ENCODE measurements at places on chromosomes 6 and 20. TPM values are rescaled to one million over a fixed set of nuclear protein-coding genes. Genes with fewer than 3 reads are reported as not detected.

Gene SLC52A3
- 1.5 TPM for total RNA-seq

Gene MYMX
- total RNA-seq = 2.3 TPM

Gene SAMHD1
- 27.1 TPM for total RNA-seq

Gene SERINC1
- total RNA-seq = 183 TPM

Gene PKIB
- total RNA-seq = 0.39 TPM

Gene OXT
- not detected for total RNA-seq

Gene ADGRF5
- 92.1 TPM for total RNA-seq

Gene RBPJL
- not detected for total RNA-seq

Gene CALHM4
- not detected for total RNA-seq

GRCh38 chr6:133590814-133591213 lies 298.1 kb upstream of the TCF21 start:
- no peak for DNase-seq

DNA sequence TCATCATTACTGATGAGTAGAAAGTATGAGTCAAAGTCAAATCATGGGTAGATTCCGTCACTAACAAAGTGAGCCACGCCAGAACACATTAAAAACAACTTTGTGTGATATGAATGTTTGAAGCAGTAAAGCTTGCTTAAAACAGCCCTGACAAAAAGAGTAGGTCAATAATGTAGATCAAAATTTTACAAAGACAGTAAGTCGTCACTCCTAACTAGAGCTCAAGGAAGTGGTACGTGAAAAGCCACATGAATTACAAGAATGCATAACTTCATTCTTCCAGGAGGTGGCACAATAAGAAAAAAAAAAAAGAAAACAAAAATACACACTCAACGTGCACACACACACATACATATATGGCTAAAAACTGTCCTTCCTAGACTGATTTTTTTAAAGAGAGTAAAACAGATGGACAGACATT lies 69.9 kb downstream of the HACE1 start:
- DNase-seq = no peak

GRCh38 chr6:163866192-163866591 lies 451.7 kb downstream of the QKI start:
- no peak for DNase-seq

DNA sequence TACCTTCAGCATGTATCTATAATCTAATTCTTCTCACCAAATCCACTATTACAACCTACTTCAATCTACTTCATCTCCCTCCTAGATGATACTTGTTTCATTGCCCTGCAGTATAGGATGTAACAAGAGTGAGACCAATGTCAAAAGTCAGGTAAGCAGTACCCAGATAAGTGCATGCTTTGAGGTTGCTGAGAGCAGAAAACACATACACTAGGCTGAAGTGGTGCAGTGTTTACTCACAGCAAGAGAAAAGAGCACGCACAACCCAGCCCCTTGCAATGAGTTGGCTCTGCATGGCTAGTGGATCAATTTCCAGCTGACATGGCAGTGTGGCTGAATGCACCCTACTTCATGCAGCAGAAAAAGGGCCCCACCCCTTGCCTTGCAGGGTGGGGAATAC lies 199.9 kb downstream of the EPHA7 start:
- no peak for DNase-seq

GRCh38 chr6:168676552-168677322 lies 235.8 kb downstream of the SMOC2 start:
- no peak for DNase-seq

- DNase-seq = no peak
Observed at GRCh38 chr20:4406627-4407026, 315.1 kb upstream of the PRND start.

GRCh38 chr20:43196243-43196642 lies 6.5 kb upstream of the PTPRT start:
- DNase-seq = no peak

DNA sequence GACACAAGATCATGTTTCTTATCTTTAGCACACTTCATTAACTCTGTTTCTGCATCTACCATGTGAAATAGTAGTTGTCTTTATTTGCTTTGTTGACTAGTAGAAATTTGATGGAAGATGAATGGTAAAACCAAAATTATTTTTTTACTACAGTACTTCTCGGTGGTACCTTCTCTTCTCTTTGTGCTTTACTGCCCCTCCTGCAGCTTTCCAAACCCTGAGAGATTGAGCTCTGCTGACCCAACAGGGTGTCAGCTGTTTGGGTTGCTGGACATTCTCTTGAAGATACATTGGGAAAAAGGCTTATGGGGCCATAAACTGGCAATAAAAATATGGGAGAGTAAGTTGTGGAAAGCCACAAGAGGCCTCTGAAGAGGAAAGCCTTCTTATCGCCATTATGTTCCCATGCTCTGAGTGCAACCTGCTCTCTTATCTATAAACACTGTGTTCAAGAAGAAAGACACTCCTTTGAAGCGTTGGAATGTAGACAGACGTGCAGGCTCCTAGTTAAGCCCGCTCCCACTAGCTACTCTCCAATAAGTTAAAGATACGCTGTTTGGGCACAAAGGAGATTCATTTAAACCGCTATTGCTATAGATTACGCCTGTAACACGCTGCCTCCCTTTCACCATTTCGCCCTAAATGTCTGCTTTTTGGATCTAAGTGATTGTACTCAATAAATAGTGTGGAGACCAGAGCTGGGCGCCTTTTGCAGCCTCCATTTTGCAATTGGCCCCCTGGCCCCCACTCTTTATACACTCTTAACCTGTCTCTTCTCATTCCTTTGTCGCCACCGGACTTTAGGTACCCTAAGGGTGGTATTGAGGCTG lies 60.1 kb upstream of the PRSS16 start:
- no peak for DNase-seq

DNA sequence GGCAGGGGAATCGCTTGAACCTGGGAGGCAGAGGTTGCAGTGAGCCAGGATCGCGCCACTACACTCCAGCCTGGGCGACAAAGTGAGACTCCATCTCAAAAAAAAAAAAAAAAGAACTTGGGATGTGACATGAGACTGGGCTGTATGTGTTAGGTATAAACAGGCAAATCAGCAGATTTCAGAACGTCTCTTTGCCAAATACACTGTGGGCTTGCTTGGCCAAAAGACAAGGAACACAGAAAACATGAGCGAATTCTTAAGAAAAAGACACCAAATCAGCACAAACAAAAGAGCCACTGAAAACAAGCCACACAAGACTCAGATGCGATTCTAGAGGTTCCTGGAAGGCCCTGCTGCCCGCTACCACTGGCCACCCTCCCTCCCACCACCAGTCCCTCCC lies 12.5 kb downstream of the ETV7 start:
- no peak for DNase-seq

DNA sequence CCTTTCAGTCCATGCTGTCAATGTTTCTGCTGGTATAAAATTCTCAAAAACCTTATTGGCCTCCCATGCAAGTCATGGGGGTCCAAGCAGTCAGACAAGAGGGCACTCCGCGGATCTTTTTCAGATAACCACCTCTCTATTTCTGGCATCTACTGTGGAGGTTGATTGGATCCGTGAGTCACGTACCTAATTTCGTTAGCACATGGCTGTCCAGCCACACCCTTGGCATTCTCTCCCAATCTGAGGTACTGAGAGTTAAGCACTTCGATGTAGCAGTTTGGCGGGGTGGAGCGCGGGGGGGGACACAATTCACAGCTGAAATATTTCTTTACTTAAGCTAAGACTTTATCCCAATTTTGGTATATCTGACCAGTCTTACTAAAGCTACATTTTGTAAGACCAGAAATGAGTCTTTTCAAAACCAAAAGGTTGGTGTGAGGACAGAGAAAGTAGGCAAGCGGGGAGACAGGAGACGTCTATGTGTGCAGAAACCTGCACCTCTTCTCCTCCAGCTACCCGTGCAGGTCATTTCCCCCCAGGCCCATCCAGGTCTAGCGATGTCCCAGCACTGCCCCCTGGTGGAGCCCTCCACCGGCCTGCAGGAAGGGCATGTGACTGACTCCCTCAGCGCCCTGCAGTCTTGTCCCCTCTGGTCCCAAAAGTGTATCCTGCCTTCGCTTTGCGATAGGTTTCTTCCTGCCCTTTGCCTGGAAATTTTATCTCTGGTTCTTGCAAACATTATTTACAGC lies 113.1 kb downstream of the ADAT2 start:
- peak; percentile 52 for DNase-seq

DNA sequence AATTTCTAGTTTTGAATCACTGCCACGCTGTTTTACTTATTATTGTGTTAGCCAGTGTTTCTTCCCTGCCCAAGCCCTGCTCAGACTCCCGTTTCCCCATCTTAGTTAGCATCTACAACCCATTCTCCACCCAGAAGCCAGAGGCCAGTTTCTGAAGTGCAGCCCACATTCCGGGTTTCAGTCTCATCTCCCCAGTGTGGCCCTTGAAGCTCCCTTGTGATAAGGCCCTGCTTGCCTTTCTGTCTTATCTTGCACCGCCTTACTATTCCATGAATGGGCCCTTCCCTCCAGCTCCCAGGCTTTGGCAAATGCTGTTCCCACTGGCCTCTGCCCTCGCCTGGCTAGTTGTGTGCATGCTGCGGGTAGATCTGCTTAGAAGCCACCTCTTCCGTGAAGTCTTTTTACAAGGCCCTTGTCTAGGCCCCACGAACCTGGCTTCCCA lies 41.1 kb downstream of the TOX2 start:
- no peak for DNase-seq

- DNase-seq = no peak
Observed at GRCh38 chr6:31162463-31163165, 4.2 kb downstream of the TCF19 start.

DNA sequence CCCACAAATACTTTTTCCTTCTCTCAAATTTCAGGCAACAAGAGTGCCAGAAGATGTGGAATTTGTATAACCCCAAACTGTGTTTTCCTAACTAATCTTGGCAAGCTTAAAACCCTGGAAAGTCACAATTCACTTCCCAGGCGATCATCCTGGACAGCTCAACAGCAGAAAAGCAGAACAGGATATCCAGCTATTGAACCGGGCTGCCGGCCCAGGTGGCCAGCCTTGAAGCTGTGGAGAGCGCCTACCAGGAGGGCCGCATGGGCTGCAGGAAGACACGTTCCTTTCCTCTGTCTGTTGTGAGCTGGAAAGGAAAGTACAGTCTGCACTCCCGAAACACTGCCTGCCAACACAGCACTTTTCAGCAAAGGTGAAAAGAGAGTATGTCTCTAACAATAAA lies 719.7 kb upstream of the MARCKS start:
- DNase-seq = peak; percentile 31

DNA sequence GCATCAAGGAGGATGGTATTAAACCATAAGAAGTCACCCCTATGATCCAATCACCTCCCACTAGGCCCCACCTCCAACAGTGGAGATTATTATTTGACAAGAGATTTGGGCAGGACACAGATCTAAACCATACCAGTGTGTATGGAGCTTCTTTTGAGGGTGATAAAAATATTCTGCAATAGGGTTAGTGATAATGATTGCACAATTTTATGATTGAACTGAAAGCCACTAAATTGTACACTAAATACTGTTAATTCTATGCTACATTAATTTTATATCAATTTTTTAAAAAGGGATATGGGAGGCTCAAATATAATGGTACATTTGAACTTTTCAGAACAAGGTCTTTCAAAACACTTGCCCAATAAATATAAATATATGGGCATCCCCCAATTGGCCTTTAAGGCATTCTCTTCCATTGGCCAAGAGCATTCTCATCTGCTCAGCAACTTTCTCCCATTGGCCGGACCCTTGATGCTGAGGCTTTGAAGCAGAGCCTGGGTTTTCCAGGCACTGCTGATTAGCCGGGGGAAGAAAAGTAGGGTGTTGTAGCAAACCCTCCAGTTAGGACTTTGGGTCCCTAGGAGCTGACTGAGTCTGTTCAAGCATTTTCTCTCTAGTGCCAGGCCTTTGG lies 209.9 kb downstream of the LRFN2 start:
- DNase-seq = no peak

DNA sequence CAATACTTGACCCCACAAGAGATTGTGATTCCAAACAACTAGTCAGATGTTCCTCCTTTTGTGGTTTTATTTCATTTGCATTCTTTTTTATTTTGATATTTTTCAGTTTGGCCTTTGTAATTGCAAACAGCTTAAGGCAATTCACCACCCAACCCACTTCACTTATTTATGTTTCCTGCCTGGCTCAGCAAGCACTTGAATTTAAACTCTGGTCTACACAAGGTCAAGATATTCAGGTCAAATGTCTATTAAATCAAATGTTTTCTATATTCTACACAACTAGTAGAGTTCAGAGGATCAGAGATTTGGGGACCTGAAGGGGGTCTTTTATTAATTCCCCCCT lies 100.1 kb downstream of the SGK1 start:
- DNase-seq = no peak

DNA sequence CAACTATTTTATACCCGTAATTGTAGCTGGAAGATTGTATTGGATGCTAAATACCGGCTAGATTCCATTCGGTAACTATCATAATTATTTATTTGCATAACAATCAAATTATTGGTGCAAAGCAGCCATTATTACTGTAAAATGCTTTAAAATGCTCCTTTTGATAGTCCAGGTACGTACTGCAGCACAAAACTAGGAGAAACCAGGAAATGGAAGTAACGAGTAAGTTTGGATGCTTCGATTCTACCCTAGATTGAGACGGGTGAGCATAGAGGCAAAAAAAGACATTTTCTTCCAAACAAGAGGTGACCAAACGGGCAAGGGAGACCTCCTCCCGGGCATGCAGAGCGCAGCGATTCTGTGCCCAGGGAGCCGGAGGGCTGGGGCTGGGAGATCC lies 469 bp upstream of the XRN2 start:
- DNase-seq = no peak

DNA sequence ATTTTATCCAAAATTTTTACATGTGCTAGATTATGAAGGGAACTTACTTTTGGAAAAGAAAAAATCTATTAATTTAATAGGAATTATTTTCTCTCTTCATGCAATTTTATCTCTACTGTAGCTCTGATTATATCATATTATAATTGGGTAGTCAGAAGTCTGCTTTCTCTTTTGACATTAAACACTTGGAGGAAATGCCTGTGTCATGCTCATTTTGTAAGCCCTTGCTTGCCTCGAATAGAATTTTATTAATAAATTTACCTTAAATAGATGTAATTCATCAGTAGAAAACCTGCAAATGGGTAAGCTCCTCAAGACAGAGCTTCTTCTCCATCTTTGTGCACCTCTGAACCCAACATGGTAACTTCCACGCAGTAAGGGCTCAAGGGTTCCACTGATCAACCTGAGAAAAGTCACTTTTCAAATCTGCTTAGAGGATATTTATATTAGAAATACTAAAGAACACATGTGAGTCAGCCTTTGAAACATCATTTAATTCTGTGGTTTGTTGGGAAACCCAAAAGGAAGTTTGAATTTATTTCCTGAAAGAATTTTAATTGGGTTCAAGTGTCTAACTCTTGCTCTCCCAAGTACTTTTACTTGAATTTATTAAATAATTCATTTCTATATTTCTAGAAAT lies 266.0 kb downstream of the ALDH8A1 start:
- DNase-seq = no peak

GRCh38 chr6:108546079-108547049 lies 14.4 kb upstream of the FOXO3 start:
- no peak for DNase-seq

Data from heart right ventricle (tissue), 16 donors.